Kasumi-1 (cell line): ENCODE measurements at places on chromosomes 12 and 14.
A peak's percentile ranks its signal among the peaks of the same experiment; 100 is the strongest.

DNA sequence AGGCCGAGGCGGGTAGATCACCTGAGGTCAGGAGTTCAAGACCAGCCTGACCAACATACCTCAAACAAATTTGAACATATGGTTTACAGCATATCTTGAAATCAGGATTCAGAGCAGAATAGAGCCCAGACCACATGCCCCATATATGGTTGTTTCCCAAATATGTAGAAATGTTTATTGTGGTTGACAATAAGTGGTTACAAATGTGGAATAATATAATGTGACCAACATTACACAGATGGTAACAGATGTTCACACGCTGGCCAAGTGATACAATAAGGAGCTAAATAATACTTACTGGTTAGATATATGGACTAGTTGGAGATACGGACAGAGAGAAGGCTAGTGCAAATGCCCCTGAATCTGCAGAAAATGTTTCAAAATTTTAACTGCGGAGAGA is 85.3 kb downstream of the MAPKAPK5 start:
- DNase-seq, result no peak

- peak; percentile 40 for DNase-seq
These were observed 52.9 kb downstream of the ANO6 start for GRCh38 chr12:45268672-45269411.

DNA sequence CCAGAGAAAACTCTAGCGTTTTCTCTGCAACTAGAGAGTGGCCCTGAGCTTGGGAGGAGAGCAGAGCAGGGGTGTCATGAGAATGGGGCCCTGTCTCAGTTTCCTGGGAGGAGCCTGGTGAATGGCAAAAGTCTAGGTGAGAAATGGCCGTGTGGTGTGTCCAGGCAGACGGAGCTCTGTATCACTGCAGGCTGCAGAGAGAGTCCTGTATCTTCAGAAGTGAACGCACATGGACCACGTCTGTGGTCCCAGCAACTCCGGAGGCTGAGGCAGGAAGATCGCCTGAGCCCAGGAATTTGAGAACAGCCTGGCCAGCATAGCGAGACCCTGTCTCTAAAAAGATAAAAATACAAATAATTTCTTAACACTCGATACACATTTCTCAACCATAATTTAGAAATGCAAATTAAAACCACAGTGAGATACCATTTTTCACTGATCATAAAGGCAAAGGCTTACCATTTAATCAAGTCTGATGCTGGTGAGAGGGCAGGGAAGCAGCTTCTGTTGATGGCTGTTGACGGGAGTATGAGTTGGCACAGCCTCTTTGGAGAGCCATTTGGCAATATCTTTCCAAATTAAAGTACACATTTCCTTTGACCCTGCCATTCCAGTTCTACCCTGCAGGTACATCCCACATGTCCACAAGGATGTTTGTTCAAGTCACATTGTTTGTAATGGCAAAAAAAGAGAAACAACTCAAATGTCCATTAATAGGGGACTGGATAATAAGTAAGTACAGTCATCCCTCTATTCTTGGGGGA is 51.0 kb downstream of the NFKBIA start:
- DNase-seq, result no peak

DNA sequence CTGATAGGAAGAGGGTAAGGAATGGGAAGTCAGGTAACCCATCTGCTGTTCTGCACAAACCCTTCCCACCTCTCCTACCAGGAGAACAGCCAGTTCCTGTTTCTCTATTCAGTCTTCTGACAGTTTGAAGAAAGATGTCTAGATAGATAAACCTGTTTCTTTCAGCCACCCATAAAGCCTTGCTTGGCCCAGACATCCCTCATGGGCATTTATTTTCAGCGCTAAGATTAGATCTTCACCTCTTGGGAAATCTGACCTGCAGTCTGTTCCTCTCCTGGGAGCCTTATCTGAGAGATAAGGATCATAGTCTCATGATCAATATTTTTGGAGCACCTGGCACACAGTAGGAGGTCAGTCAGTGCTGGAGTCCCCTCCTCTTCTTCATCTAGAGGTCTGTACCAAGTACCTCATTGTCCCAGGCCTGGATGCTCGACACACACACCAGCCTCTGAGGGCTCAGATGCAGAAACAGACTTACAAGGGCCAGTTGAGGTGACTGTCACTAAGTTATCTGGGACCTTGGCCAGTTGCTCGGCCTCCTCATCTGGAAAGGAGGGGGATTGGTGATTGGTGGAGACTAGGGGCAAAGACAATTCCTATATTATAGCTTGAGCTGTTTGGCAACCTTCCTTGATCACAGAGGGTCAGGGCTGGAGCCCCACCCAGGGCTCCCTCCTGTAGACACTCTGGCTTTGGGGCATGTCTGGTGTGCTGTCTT is 18.2 kb downstream of the ACVRL1 start:
- DNase-seq, result no peak

DNA sequence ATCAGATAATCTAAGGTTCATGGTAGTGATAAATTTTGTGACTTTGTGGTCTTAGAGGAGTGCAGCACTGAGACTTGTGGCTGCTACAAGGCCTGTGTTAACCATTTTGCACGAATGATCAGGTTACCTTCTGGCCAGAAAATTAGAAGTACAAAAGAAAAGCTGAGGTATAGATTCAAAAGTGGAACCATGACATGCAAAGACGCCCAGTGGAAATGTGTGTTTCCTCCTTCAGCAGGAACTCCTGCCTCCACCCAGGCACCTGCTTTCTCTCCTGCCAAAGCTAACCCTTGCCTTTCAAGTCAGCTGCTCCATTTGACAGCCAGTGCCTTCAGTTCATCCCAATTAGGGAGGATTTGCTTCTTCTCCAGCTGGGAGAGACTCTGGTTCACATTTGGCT is 10.1 kb downstream of the PDE6H start:
- no peak for DNase-seq

GRCh38 chr12:104152685-104153241 is 14.8 kb upstream of the NFYB start:
- no peak for DNase-seq

DNA sequence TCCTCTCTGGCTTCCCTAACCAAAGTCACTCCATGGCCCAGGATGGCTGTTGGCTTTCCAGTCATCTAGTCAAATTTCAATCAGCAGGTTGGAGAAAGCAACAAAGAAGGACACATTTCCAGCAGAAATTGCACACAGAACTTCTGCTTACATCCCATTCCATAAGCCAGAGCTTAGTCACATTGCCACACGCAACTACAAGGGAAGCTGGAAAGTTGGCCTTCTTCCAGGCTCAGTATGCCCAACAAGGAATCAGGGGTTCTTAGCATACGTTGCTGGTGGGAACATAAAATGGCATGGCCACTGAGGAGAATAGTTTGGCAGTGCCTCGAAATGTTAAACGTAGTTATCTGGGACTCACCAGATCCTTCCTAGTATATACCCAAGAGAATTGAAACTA is 9.3 kb upstream of the APPL2 start:
- no peak for DNase-seq

GRCh38 chr14:69711065-69711464 is 55.9 kb upstream of the SRSF5 start:
- DNase-seq, result no peak

DNA sequence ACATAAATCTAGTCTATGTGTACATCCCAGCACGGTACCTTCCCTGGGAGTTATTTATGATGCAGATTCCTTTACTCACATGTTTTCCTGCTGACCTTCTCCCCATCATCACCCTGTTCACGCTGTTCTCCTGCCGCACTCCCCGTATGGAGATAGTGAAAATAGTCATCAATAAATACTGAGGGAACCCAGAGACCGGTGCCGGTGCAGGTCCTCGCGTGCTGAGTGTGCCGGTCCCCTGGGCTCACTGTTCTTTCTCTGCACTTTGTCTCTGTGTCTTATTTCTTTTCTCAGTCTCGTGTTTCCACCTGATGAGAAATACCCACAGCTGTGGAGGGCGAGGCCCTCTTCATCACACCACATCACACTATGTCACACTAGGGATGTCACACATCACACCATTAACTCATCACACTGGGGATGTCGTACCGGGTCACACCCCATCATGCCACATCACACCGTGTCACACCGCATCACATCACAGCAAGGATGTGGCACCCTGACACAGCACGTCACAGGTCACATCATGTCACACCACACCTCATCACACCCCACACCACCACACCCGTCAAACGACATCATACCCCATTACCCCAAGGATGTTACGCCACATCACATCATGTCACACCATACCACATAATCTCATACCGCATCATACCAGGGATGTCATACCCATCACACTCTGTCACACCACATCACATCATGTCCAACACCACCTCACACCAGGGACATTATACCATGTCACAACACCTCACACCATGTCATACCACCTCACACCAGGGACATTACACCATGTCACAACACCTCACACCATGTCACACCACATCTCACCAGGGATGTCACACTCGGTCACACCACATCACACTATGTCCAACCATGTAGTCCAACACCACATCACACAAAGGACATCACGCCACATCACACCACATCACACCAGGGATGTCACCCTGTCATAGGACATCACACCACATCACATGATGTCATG is 207.0 kb downstream of the TMEM121 start:
- DNase-seq, result no peak

DNA sequence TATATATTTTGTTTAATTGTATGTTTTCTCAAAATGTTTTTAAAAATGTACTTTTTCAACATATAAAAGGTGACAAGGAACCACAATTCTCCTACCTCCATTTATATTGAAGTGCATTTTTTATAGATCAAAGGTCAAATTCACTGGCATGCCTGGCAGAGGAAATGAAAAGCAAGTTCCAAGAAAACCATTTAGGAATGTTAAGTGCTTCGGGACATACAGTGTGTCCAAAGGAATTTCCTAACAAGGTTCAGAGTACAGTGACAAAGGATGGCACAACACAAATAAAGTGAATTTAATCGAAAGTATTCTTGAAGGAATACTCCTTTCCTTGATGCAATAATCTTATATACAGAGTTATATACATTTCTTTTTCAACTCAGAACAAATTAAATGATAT is 242.3 kb downstream of the CCER1 start:
- no peak for DNase-seq

- DNase-seq, result no peak
These were observed 319.9 kb downstream of the AEBP2 start for GRCh38 chr12:19759227-19759626.

GRCh38 chr12:103455020-103455763 is 40.6 kb downstream of the C12orf42 start:
- peak; percentile 40 for DNase-seq

DNA sequence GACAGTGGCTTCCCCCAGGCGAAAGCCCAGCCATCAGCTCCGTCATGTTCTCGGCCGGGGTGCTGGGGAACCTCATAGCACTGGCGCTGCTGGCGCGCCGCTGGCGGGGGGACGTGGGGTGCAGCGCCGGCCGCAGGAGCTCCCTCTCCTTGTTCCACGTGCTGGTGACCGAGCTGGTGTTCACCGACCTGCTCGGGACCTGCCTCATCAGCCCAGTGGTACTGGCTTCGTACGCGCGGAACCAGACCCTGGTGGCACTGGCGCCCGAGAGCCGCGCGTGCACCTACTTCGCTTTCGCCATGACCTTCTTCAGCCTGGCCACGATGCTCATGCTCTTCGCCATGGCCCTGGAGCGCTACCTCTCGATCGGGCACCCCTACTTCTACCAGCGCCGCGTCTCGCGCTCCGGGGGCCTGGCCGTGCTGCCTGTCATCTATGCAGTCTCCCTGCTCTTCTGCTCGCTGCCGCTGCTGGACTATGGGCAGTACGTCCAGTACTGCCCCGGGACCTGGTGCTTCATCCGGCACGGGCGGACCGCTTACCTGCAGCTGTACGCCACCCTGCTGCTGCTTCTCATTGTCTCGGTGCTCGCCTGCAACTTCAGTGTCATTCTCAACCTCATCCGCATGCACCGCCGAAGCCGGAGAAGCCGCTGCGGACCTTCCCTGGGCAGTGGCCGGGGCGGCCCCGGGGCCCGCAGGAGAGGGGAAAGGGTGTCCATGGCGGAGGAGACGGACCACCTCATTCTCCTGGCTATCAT is 663 bp downstream of the PTGER2 start:
- peak; percentile 16 for DNase-seq

- no peak for DNase-seq
These were observed 444.0 kb downstream of the CCER1 start for GRCh38 chr12:90510948-90511347.

DNA sequence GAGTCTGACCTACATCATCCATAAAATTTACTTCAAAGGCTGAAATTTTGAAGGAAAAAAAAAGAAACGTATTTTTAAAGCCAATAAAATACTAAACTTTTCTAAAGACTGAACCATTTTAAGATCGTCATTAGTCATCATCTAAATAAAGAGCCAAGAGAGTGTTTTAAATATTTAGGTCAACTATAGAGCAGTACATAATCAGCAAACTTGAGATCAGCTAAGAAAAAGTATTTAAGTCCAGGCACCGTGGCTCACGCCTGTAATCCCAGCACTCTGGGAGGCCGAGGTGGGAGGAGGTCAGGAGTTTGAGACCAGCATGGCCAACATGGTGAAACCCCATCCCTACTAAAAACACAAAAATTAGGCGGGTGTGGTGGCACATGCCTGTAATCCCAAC is 35.5 kb downstream of the HECTD1 start:
- DNase-seq, result no peak

DNA sequence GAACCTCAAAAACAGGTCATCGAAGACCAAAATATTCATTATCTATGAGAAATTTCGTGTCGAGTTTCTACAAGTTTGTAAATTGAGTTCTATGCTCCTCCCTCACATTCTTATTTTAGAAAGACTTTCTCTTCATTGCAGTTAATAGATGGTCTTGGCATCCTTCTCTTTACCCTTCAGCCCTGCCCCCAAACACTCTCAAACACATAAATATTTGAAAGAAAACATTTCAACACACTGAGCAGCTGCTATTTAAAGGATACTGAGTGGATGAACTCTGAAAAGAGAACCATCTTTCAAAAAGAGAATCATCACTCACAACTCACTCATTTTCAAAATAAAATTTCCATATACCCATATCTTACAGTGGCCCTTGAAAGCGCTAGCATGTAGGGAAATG is 67.1 kb downstream of the NUAK1 start:
- DNase-seq, result no peak

DNA sequence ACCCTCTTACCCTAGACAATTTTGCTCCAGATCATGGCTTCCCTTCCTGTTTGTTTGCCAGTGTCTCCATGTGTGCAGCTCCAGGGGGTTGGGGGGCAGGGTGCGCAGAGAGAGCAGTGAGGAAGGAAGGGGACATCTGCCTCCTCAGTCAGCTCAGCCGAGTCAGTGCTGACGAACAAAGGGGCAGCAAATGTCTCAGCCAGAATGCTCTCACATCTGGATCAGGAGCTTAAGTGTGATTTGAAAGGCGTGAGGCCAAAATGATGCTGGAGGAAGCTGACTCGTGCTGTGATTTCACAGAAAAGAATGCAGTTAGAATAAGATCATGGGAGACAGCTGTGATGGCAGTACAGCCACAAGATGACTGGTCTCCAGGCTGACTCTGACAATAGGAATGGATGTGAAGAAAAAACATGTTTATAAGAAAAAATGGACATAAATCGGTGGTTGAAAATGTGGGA is 27.1 kb upstream of the CDK17 start:
- no peak for DNase-seq
